ENCODE measurements at places on chromosomes 3 and 15.

GRCh38 chr15:91472316-91472756 lies 372.3 kb downstream of the SV2B start:
- DNase-seq, result no peak

DNA sequence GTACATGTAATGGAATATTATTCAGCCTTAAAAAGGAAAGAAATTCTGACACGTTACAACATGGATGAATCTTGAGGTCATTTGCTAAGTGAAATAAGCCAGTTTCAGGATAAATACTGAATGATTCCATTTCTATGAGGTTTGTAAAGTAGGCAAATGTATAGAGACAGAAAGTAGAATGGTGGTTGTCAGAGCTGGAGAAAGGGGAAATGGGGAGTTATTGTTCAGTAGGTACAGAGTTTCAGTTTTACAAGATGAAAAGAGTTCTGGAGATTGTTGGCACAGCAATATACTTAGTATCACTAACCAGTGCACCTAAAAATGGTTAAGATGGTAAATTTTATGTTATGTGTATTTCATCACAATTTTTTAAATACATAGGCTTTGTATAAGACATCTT lies 60.6 kb downstream of the USP8 start:
- DNase-seq, result no peak

- no peak for DNase-seq
Observed at GRCh38 chr15:90884719-90885431, 571 bp downstream of the FES start.

GRCh38 chr3:53806182-53807116 lies 39.8 kb downstream of the CHDH start:
- DNase-seq, result peak; percentile 80

DNA sequence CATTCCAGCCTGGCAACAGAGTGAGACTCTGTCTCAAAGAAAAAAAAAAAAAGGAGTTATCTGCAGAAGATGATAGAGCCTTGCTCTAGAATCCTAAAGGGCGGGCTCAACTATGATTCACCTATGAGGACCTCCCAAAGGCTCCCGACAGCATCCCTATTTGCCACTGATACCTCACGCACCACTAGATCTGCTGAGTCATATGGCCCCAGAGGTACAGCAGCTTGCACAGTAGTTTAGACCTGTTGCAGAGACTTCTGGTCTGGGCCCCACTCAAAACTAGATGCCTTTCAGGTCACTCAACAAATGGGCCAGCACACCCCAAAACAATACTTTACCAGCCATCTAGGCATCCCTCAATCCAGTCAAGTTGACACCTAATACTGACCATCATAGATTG lies 38.1 kb upstream of the PTX3 start:
- DNase-seq, result peak; percentile 40

DNA sequence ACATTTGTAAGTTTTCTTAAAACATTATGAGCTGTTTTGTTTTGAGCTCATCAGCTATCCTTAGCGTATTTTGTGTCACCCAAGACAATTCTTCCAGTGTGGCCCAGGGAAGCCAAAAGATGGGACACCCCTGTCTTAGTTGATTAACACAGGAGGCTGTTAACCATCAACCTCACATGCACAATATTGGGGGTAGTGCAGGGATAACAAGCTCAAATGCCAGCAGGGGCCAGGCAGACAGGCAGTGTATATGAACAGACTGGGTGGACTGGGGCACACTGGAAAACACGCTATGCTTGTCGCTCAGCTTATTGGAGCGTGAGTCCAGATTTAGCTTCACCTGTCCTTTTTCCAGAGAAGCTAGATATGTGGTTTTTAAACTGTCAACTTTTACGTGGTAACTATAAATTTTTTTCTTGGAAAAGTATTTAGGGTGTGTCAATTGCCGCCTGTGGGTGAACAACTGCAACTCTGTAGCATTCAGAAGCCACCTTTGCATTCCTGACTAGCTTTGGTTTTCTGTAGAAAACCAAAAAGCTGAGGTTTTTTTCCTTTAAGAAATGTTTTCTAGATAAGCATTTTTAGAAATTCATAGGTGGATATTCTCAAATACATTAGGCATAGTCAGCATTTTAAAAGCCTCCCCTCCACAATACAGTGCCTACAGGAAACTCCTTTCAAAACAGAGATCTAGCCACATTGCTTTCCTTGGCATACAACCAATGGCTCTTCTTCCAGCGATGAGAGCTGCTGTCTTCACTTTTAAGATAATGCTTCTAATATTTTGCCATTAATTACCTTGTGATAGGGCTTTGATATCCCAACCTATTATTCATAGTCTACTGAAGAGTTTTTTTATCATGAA lies 14.6 kb downstream of the PSMD6 start:
- DNase-seq, result no peak

DNA sequence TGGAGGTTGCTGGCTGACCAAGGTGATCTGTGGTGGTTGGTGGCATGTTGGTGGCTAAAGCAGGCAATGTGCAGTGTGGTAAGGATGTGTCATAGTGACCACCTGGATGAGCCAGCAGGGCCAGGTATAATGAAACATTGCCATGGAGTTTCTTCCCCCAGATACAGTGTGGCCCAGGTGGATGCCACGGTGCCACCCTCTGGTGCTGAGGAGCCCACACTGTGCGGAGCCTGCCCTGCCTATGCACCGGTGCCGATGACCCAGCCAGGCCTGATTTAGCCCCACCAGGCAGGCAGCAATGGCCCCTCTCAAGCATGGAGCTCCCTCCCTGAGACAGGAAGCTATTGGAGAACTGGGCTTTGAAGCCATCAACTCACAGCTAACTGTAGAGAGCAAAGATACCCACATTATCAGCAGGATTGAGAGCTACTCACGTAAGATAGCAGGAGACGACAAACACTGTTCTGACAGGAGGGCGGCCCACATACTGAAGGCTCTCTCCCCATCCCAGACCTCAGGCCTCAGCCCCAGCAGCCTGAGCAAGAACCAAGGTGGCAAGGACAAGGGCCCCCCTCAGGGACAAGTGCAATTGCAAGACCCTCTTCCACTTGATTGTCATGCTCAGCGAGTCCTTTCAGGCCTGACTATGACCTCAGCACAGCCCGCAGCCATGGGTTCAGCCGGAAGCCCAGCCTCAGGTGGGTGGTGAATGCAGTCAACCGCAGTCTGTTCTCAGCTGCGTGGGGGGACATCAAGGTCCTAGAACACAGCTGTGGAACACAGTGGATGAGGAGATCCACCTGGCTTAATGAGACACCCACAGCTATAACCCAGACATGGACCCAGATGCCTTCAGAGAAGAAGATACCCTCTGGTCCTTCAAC lies 82.8 kb upstream of the CDV3 start:
- DNase-seq, result no peak

DNA sequence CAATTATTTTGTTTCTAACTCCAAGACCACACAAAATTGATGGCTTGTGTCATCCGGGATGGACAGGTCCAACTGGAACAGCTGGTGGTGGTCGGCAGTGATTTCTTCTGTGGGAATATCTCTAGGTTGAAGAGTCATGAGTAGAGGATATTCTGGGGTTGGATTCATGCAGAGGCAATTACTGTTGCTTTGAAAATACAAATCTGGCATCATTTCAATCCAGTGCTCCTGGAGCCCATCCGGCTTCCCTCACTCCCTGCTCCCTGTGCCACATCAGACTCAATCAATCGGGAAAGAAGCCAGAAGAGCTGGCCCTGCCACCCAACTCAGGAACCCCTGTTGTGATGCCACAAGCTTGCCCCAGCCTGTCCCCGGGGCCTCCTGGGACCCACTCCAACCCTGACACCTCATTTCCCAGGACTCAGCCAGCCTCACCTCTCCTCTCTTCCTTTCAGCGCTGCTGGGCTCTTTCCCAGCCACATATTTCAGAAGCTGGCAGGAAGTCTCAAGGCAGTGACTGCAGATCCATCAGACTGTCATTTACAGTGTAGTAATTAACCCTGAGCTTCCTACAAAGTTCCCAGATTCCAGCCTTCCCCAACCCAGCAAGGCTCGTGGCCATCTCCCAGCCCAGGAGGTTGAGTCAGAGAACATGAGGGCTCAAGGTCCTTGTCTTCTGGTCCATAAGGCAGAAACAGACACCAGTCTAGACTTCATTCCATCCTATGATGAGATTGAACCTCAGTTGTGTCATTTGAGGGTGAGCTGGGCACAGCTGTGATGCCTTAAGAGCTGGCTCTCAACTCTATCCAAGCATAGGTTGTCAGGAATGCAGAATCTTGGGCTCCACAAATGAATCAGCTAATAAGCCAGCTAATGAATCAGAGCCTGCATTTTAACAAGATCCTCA lies 114.0 kb downstream of the FAM174B start:
- no peak for DNase-seq

GRCh38 chr15:69976366-69976994 lies 121.2 kb downstream of the TLE3 start:
- DNase-seq, result peak; percentile 38
